Activated T-cell treated with anti-CD3 and anti-CD28 coated beads, Interleukin-2, amount 50 U/mL, for 72 hours (primary cell): ENCODE measurements at places on chromosomes 7 and 10.

- DNase-seq = no peak
Measured at GRCh38 chr7:72234086-72234485, 178.1 kb downstream of the CALN1 start.

- no peak for DNase-seq
Measured at GRCh38 chr7:42574685-42575084, 337.2 kb downstream of the C7orf25 start.

- DNase-seq = no peak
Measured at GRCh38 chr10:3107426-3107961, 40.1 kb downstream of the PFKP start.

DNA sequence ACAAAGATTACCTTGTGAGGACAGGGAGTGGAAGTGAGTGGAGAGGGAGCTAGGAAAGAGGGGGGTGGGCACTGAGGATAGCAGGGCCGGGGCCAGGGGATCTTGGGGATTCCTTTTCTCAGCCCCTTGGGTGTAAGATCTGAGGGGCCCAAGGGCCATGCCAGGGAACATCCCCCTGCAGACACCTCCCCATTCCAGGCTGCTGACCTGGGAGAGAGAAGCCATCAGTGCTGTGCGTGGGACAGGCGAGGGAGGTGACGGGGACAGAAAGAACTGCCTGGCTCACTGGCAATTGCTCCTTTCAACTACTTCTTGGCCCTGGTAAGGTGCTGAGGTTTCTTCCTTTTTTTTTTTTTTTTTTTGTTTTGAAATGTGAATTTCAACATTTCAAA is 12.0 kb upstream of the BTBD16 start:
- DNase-seq = no peak

- no peak for DNase-seq
Measured at GRCh38 chr7:152313831-152314604, 121.8 kb downstream of the KMT2C start.

DNA sequence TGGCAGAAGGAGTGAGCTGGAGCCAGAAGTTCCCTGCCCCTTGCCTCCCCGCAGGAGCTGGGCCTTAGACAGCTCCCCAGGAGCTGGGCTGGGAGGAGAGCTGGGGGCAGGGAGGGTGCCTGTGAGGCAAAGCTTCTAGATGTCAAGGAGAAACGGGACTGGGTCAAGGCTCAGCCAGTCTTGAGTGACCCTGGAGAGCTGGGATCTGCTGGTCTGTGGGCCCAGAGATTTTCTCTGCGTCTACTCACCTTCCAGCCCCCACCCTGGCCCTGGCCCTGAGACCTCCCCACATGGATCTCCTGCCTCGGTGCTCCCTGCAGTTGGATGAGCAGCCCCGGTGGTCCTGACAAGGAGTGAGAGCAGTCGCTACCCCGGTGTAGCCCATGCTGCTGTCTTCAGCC is 20.3 kb upstream of the SHH start:
- no peak for DNase-seq

GRCh38 chr10:114953047-114953446 is 15.1 kb downstream of the TRUB1 start:
- DNase-seq = no peak

DNA sequence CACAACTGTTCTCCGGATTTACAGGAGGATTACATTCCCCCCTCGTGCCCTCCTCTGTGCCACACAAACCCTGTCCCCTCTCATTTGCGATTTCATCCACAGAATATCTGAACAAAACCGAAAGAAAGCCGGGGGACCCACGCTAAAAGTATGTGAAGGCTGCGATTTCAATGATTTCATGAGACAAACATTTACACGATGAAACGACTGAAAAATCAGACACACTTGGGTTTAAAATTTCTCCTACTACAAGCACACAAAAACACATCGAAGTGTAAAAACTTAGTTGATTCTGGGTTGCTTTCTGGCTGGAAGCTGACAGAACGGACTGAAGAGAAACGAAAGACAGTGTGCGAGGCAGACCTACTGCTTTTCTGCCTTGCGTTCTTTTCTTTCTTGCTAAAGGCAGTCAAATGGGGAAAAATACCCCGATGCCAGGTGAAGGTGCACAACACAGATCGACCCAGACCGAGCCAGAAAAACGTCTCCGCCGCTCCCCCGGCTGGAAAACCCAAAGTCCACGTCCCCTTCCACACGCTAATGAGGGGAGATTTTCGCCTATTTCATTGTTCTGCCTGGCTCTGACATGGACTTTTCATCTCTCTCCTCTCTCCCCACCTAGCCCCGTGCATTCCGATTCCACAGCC is 1.2 kb downstream of the HIPK2 start:
- no peak for DNase-seq

DNA sequence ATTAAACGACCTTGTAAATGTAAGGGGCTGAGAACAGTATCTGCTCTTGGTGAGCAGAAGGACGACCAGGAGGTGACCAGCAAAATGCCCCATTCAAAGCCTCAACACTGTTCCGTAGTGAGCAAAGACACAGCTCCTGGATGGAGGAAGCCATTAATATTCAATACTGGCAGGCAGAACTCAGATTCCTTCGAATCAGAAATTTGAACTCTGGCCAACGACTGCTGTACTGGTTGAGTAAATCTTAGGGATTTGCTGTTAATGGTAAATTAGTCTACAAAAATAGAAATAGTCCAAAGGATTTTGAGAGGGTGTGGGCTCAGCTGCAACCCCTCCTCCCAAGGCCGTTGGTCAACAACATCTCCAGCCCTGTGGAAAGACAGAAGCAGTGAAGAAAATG is 130.5 kb upstream of the PFKP start:
- DNase-seq = no peak

DNA sequence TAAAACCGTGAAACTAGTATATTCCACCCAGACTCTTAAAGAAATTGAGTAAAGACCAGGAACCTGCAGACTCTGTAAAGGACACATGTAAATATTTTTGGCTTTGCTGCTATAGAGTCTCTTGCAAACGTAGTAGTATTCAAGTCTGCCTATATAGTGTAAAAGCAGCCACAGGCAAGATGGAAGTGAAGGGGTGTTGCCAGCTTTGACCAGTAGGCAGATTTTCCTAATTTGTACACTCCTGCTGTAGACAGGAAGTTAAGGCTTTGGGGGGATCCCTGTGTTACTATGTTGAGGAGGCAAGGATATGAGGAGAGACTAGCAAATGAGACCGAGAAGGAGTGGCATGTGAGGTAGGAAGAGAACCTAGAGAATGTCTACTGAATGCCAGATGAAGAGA is 27.7 kb downstream of the WAC start:
- no peak for DNase-seq

GRCh38 chr7:134747326-134747725 is 32.1 kb upstream of the CALD1 start:
- DNase-seq = no peak

DNA sequence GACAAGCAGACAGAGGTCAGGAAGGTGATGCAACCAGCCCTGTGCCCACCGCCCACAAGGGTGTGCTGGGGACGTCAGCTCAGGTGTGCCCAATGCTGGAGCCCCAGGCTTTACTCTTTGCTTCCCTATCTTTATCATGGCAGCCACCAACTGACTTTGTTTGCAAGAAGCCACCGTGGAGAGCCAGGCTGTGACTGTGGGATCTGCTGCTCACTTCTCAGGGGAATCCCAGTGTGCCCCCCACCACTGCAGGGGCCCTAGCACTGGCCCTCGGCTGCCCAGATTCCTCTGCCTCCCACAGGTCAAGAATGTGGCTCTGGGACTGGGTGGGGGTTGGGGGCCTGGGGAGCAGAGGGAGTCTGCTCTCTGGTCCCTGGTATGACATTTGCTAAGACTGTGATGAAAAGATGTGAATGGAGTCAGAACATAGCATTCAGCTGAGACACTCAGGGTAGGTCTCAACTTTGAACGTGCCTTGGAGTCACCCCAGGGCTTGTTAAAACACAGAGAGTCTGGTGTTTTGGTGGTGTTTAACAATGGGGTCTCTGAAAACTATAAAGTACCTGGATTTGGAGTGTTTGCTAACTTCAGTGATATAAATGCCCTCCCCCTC is 47.3 kb downstream of the ARHGAP22 start:
- no peak for DNase-seq

DNA sequence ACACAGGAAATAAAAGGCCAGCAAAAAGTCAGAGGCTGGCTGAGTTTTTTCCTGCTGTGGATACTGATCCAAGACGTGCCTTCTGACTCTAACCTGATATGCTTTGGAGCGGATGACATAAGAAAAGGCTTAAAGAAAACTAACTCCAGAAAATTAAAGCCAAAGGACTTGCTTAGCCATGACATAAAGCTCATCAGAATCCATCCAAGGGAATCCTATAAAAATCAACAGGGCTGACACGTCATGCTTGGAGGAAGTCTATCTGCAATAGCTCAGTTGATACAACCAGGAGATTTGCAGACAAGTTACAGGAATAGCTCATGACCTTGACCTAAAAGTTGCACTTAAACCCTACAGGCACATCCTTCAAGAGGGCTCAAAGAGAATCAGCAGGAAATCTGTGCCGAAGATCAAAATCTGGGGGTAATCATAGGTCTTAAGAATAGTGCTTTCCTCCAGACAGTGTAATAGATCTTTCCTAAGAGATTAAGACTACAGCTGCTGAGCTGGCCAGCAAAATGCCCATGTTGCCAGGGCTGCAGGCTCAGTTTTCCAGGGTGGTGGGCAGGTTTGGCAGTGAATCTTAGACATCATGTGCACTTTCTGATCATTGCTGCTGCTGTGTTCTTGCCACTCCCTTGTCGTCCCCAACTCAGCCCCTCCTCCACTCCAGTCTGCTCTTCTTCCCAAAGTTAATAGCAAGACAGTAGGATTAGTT is 111.5 kb upstream of the SVIL start:
- no peak for DNase-seq

GRCh38 chr7:112428715-112429114 is 21.5 kb upstream of the IFRD1 start:
- no peak for DNase-seq

GRCh38 chr10:32210306-32211045 is 136.5 kb downstream of the EPC1 start:
- DNase-seq = peak; percentile 34

DNA sequence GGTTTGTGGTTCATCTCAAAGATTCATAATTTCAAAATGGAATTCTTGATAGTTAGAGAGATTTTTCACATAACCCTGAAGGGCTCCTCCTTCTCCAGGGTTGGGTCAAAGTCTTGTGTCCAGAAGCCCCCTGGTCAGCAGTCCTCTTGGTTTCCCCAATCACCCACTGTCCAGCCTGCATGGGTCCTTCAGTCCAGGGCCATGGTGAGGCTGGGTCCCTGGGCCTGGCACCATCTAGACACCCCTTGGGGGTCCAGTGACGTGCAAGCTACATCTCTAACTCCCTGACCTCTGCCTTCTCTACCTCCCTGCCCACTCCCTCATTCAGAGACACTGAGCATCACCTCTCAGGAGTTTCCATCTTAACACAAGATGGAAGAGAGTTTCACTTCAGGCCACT is 26.1 kb downstream of the ANXA8 start:
- DNase-seq = no peak

DNA sequence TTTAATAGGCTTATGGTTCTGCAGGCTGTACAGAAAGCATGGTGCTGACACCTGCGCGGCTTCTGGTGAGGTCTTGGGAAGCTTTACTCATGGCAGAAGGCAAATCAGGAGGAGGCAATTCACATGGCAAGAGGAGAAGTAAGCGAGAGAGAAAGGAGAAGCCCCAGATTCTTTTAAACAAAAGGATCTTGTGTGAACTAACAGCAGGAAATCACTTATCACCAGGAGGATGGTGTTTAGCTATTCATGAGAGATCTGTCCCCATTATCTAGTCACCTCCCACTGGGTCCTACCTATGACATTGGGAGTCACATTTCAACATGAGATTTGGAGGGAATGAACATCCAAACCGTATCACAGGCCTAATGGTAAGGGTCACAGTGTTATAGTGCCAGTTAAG is 678.0 kb upstream of the KCND2 start:
- DNase-seq = no peak

DNA sequence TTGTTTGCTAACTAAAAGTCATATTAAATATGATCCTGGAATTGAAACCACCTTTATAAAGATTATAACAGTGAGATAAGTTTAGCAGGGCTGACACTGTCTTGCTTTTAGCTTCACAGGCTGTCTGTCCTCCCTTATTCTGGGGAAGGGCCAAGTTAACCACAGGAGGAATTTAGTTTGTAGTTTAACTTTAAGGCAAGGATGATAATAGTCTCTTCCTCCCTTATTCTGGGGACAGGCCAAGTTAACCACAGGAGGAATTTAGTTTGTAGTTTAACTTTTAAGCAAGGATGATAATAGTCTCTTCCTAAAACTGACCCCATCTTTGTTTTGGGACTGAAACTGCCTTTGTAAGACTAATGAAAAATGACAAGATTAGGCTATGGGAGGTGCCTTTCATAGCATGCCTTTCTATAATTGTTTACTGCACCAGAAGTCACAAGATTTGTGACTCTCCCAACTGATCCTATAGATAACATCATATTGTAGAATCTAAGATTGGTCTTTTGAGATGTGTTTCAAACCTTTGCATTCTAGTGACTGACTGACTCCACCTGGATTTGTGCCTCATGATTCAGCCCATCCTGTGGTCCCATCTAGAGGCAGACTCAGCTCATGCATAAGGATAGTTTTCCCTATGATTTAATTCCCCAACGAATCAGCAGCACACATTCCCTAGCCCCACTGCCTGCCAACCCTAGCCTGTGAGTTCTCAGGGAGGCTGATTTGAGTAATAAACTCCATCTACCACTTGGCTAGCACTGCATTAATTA is 212.0 kb downstream of the MAGI2 start:
- no peak for DNase-seq

GRCh38 chr7:56097700-56098099 is 4.9 kb upstream of the PHKG1 start:
- DNase-seq = no peak

- no peak for DNase-seq
Measured at GRCh38 chr7:136869001-136869961, 829 bp downstream of the CHRM2 start.

- peak; percentile 55 for DNase-seq
Measured at GRCh38 chr10:24722676-24723385, 856 bp downstream of the ARHGAP21 start.

DNA sequence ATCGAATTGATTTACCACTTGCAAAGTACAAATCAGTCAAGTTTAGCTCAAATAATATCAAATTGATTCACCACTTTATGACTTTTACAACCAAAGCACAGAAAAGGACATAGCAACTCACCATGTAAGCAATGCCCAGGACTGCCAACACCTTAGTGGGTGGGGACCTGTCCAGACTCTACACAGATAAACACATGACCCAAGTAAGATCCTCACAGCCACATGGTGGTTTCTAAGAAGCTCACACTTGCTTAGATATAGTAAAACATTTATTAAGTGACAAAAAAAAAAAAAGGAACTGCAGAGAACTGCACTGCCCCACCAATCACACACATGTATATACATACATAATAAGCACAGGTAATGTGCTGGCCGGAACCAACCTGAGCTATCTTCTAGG is 116.2 kb downstream of the SLC25A13 start:
- no peak for DNase-seq

- no peak for DNase-seq
Measured at GRCh38 chr10:48990226-48990625, 50.6 kb upstream of the LRRC18 start.

DNA sequence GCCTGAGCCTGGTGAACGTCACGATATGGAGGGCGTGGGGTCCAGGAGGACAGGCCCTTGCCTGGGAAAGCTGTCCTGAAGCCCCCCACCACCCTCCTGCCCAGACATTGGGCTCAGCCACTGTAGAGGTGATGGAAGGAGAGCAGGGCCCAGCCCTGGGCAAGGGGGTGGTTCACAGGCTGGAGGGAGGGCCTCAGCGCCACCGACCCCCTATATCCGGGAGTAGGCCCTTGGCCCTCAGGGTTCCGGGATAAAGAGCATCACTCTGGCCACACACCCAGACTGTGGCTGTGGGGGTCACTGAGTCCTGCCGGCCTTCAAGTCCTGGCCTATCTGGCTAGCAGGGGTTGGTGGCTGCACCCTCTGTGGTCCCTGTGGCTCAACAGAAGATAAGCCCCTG is 55.3 kb upstream of the GTF2IRD1 start:
- DNase-seq = no peak

- no peak for DNase-seq
Measured at GRCh38 chr10:55263327-55263726, 462.3 kb upstream of the PCDH15 start.
